Thoracic aorta (tissue), 2 donors: ENCODE measurements at places on chromosomes 2 and 18.

- no peak overlapping the region for H3K4me3 ChIP-seq
- H3K27ac ChIP-seq, result no peak overlapping the region
- H3K27me3 ChIP-seq, result no peaks in the 10 kb centered on the region
- no peaks in the 10 kb centered on the region for H3K4me1 ChIP-seq
- no peaks in the 10 kb centered on the region for H3K36me3 ChIP-seq
- no peak for DNase-seq
These were observed 17.6 kb downstream of the EMX1 start for GRCh38 chr2:72934683-72935610.

GRCh38 chr18:9629709-9630108 lies 15.3 kb upstream of the PPP4R1 start:
- H3K27ac ChIP-seq, result no peak overlapping the region
- peaks cover 5% of the 10 kb centered on the region for H3K4me1 ChIP-seq
- DNase-seq, result no peak
- H3K27me3 ChIP-seq, result no peaks in the 10 kb centered on the region
- no peaks in the 10 kb centered on the region for H3K36me3 ChIP-seq
- no peak overlapping the region for H3K4me3 ChIP-seq

GRCh38 chr2:120350801-120351320 lies 4.9 kb downstream of the INHBB start:
- H3K36me3 ChIP-seq, result no peaks in the 10 kb centered on the region
- no peak for DNase-seq
- no peaks in the 10 kb centered on the region for H3K27me3 ChIP-seq
- H3K4me3 ChIP-seq, result no peak overlapping the region
- no peak overlapping the region for H3K27ac ChIP-seq

DNA sequence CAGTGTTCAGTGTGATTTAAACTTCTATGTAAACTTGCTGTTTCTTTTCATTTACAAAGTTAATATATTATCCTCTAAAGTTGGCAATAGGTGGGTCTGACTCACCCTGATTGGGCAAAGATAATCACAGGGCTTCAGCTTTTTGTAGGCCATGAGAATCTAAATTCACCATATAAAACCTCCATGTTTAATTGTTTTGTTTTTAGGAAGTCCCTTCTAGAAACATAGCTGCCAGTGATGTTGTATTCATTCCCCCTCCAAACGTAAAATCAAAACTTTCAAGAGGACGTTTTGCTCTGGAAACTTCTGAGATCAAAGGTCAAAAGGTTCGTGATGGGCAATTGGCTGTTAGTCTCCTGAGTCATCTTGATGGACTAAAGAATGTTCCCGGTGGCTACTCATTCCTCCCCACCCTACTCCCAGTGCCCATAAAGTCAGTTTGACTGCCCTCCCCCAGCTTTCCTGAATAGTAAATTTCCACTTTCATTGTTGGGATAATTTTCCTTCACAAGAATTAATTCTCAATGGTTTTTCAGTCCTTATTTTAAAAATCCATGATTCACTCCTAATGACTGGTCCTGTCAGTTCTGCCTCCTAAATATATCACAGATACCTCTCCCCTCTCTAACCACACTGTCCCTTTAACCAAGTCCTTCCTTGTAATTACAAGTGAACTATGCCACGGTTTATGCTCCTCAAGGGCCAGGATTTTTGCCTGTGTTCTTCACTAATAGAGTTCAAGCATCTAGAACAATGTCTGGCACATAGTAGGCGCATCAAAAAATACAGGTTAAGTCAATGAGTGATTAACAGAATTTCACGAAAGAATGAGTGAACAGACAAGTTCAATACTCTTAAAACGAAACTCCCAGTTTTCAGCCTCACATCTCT lies 164.4 kb upstream of the VRK2 start:
- no peak for DNase-seq
- no peak overlapping the region for H3K4me3 ChIP-seq
- H3K27ac ChIP-seq, result no peak overlapping the region

GRCh38 chr2:46963941-46964673 lies 48.5 kb upstream of the MCFD2 start:
- DNase-seq, result no peak
- H3K36me3 ChIP-seq, result peaks cover 1% of the 10 kb centered on the region

GRCh38 chr2:211503856-211504255 lies 947.5 kb downstream of the CPS1 start:
- no peak for DNase-seq
- no peaks in the 10 kb centered on the region for H3K4me1 ChIP-seq
- H3K27ac ChIP-seq, result no peak overlapping the region
- no peak overlapping the region for H3K4me3 ChIP-seq
- H3K36me3 ChIP-seq, result no peaks in the 10 kb centered on the region
- no peaks in the 10 kb centered on the region for H3K27me3 ChIP-seq

- H3K4me1 ChIP-seq, result peaks cover 11% of the 10 kb centered on the region
- no peak overlapping the region for H3K27ac ChIP-seq
- no peak overlapping the region for H3K4me3 ChIP-seq
- no peaks in the 10 kb centered on the region for H3K36me3 ChIP-seq
These were observed 1.1 kb downstream of the PTH2R start for GRCh38 chr2:208407667-208408066.

GRCh38 chr2:112927745-112928144 lies 16.8 kb downstream of the IL37 start:
- H3K36me3 ChIP-seq, result no peaks in the 10 kb centered on the region
- H3K4me3 ChIP-seq, result no peak overlapping the region
- no peaks in the 10 kb centered on the region for H3K4me1 ChIP-seq
- no peak for DNase-seq
- H3K27ac ChIP-seq, result no peak overlapping the region

DNA sequence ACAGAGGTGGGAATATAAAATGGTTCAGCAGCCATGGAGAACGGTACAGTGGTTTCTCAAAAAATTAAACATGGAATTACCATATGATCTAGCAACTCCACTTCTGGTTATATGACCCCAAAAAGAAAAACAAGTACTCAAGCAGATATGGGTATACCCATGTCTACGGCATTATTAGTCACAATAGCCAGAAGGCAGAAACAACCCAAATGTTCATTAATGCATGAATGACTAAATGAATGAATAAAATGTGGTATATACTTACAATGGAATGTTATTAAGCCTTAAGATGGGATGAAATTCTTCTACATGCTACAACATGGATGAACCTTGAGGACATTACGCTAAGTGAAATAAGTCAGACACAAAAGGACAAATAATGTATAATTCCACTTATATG lies 266.8 kb upstream of the FBXO11 start:
- H3K4me3 ChIP-seq, result no peak overlapping the region
- no peak for DNase-seq
- H3K36me3 ChIP-seq, result no peaks in the 10 kb centered on the region
- H3K4me1 ChIP-seq, result no peaks in the 10 kb centered on the region

- H3K27me3 ChIP-seq, result no peaks in the 10 kb centered on the region
- DNase-seq, result no peak
- H3K27ac ChIP-seq, result no peak overlapping the region
These were observed 28.3 kb downstream of the KLHL23 start for GRCh38 chr2:169761970-169762292.

- no peak overlapping the region for H3K27ac ChIP-seq
- peaks cover 7% of the 10 kb centered on the region for H3K4me1 ChIP-seq
- no peaks in the 10 kb centered on the region for H3K36me3 ChIP-seq
- H3K4me3 ChIP-seq, result no peak overlapping the region
These were observed 133.0 kb upstream of the MMADHC start for GRCh38 chr2:149720615-149721014.

DNA sequence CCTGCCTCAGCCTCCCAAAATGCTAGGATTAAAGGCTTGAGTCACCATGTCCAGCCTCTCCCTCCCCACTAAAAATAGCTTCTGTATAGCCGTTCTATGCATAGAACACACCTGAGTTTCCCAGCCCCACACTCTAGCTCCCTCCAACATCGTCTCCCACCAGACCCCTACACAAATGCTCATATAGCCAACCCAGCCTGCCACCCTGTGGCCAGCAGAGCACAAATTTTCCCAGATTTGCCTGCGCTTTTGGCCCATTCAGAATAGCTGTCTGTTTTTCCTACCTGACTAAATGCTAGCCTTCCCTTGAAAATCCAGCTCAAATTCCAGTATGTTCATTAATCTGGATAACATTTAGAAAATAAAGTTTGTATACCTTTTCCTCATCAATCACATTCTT lies 22.8 kb downstream of the TRABD2A start:
- H3K4me1 ChIP-seq, result no peaks in the 10 kb centered on the region
- H3K27ac ChIP-seq, result no peak overlapping the region
- H3K4me3 ChIP-seq, result no peak overlapping the region
- H3K36me3 ChIP-seq, result no peaks in the 10 kb centered on the region
- no peak for DNase-seq
- H3K27me3 ChIP-seq, result no peaks in the 10 kb centered on the region

- no peaks in the 10 kb centered on the region for H3K36me3 ChIP-seq
- DNase-seq, result no peak
- H3K4me1 ChIP-seq, result peaks cover 25% of the 10 kb centered on the region
- H3K27me3 ChIP-seq, result no peaks in the 10 kb centered on the region
- peak overlapping the region; percentile 56 for H3K27ac ChIP-seq
- H3K4me3 ChIP-seq, result no peak overlapping the region
These were observed 80.4 kb downstream of the SH3RF3 start for GRCh38 chr2:109209412-109209811.

- no peak for DNase-seq
- no peaks in the 10 kb centered on the region for H3K36me3 ChIP-seq
- no peak overlapping the region for H3K4me3 ChIP-seq
- peaks cover 8% of the 10 kb centered on the region for H3K4me1 ChIP-seq
These were observed 36.5 kb downstream of the STPG4 start for GRCh38 chr2:47118581-47118980.

- H3K4me1 ChIP-seq, result peaks cover 40% of the 10 kb centered on the region
- DNase-seq, result peak; percentile 50
These were observed at the start of gene CYBRD1 for GRCh38 chr2:171522052-171522787. Gene CYBRD1 (plus strand): TSS chr2:171522474. CDS start chr2:171522546, 72 bp downstream.

GRCh38 chr2:128180031-128180430 lies 89.0 kb downstream of the UGGT1 start:
- no peak overlapping the region for H3K27ac ChIP-seq
- H3K27me3 ChIP-seq, result no peaks in the 10 kb centered on the region
- H3K36me3 ChIP-seq, result peaks cover 25% of the 10 kb centered on the region
- H3K4me1 ChIP-seq, result no peaks in the 10 kb centered on the region
- DNase-seq, result no peak
- no peak overlapping the region for H3K4me3 ChIP-seq

- no peaks in the 10 kb centered on the region for H3K36me3 ChIP-seq
- no peak for DNase-seq
- H3K27ac ChIP-seq, result no peak overlapping the region
- H3K4me3 ChIP-seq, result no peak overlapping the region
These were observed 16.9 kb downstream of the LYG2 start for GRCh38 chr2:99238599-99238998.

GRCh38 chr2:42568401-42569115 lies at the start of gene MTA3:
Gene MTA3 (plus strand): TSS chr2:42568632. CDS start chr2:42568746, 114 bp downstream.
- DNase-seq, result no peak
- H3K4me1 ChIP-seq, result peaks cover 30% of the 10 kb centered on the region
- no peaks in the 10 kb centered on the region for H3K27me3 ChIP-seq
- H3K4me3 ChIP-seq, result peak within 1 kb of the TSS; percentile 88
- peak within 1 kb of the TSS; percentile 79 for H3K27ac ChIP-seq
- no peaks in the 10 kb centered on the region for H3K36me3 ChIP-seq

- no peak overlapping the region for H3K4me3 ChIP-seq
- H3K27ac ChIP-seq, result no peak overlapping the region
- DNase-seq, result no peak
- no peaks in the 10 kb centered on the region for H3K36me3 ChIP-seq
- peaks cover 32% of the 10 kb centered on the region for H3K4me1 ChIP-seq
These were observed 101.4 kb downstream of the MYO5B start for GRCh38 chr18:50093366-50094064.

DNA sequence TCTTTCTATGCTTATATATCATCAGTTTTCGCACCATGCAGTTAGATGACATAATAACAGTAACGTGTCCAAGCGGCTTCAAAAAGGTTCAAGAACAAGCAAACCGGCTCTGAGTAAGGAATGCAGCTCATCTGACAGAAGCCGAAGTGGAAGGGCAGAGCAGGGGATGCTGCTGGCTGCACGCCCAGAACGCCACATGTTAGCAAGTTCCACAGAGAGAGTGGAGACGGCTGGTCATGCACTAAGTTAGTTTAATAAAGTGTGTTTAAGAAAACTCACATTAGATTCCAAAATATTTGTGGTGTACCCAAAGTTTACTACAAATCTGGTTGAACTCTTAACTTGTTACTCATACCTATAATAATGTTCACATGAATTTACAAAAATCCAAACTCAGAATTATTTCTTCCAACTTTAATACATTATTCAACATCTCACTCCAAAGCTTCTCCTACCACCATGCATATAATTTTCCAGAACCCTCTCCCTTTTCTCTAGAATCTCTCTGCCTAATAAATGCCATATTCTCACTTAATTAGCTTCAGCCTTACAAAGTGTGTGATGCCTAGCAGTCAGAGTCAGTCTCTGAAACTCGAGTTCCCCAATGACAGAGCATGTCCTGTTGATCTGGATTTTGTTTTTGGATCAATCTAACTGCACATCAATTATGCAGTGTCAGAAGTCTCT lies 170.0 kb downstream of the DNAH7 start:
- no peak overlapping the region for H3K4me3 ChIP-seq
- no peak overlapping the region for H3K27ac ChIP-seq
- no peaks in the 10 kb centered on the region for H3K27me3 ChIP-seq
- DNase-seq, result no peak
- H3K36me3 ChIP-seq, result no peaks in the 10 kb centered on the region

GRCh38 chr2:64840426-64840881 lies 148.7 kb upstream of the SLC1A4 start:
- no peak overlapping the region for H3K27ac ChIP-seq
- H3K27me3 ChIP-seq, result no peaks in the 10 kb centered on the region
- DNase-seq, result no peak
- peak overlapping the region; percentile 11 for H3K4me3 ChIP-seq
- H3K4me1 ChIP-seq, result no peaks in the 10 kb centered on the region

DNA sequence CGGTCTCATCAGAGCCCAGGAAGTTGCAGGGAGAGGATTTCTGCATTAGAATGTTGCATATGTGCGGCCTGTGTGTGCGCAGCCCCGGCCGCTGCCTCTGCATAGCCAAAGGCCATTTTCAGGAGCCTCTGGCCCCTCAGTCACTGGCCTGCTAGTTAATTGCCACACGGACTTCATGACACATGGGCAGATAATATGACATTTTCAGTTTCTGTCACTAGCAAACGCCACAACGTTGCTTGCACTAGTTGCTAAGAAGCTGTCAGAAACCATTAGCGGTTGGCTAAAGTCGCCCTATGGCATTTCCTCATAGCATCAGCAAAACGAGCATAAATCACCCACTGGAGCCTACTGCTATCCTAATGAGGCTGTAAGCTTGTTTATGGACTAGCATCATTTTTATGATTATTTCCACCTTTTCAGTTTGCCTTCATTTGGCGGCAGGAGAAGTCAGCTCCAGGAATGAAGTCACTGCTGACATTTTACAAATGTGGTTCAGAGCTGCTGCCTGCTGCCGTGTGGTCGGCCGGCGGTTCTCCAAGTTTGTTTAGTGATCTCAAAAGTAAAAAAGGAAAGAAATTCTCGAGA lies 73.7 kb downstream of the MEIS1 start:
- peaks cover 51% of the 10 kb centered on the region for H3K4me1 ChIP-seq
- H3K27ac ChIP-seq, result peak overlapping the region; percentile 11
- no peaks in the 10 kb centered on the region for H3K36me3 ChIP-seq
- peak overlapping the region; percentile 19 for H3K4me3 ChIP-seq
- H3K27me3 ChIP-seq, result no peaks in the 10 kb centered on the region
- DNase-seq, result no peak

GRCh38 chr18:50356036-50356945 lies 18.6 kb upstream of the SKA1 start:
- H3K4me3 ChIP-seq, result no peak overlapping the region
- H3K27me3 ChIP-seq, result no peaks in the 10 kb centered on the region
- H3K4me1 ChIP-seq, result no peaks in the 10 kb centered on the region
- no peak overlapping the region for H3K27ac ChIP-seq

GRCh38 chr2:25227576-25227975 lies 59.2 kb upstream of the POMC start:
- no peak for DNase-seq
- no peaks in the 10 kb centered on the region for H3K36me3 ChIP-seq
- H3K4me3 ChIP-seq, result no peak overlapping the region
